ENCODE measurements at places on chromosomes 16 and 17.

GRCh38 chr17:37450112-37450511 is 39.6 kb upstream of the DUSP14 start:
- DNase-seq: no peak

DNA sequence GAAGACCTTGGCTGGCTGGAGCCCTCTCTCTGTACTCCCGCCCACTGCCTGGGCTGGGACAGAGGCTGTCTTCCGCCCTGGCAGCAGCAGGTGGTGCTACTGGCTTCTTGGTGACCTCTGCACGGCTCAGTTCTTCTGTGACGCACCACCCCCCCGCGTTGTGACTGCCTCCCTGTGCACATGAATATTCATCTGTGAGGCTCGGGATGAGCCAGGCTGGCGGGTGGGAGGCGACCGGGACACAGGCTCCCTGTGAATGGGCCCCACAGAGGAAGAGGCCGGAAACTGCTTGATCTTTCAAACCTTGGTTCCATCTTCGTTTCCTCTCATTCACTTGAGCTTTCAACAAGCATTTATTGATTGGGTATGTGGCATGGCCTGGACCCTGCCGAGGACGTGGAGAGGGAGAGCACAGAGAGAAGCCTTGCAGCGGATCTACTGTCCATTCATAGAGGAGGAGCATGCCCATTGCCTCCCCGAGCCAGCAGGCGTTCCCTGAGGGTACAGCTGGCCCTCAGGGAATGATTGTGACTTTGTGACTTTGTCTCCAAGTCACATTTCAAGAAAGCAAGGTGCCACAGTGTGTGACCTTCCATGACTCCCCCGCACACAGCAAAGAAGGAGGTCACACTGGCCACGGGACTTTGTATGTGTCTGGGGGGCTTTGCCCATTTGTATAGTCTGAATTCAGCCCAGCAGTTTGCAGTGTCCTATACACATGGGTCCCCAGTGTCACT is 45.0 kb downstream of the B9D1 start:
- no peak for DNase-seq

DNA sequence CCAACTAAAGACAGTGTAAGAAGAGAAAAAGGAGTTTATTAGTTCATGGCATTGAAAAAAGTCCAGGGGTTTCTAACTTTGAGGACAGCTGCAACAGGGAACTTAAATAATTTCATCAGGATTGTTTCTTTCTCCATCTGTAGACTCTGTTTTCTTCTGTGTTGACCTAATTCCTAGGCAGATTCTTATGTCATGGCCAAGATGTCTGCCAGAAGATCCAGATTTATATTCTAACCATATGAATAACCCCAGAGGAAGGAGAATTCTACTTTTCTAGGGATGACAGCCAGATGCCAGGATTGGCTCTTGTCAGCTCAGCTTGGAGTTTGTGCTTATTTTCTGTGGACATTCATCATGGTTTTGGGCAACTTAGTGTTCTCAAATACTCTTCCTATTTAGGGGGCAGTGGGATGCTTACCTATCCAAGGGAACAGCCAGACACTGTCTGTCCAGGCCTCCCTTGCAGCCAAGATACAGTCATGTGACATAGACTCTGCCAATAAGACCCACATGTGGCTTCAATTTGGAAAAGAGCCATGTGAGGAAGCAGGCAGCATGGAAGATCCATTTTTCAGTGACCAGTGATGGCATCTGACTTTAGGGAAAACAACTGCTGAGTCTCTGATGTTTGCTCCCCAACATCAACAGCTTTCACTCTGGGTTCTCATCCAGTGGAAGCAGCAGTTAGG is 18.2 kb downstream of the PCTP start:
- DNase-seq: no peak

DNA sequence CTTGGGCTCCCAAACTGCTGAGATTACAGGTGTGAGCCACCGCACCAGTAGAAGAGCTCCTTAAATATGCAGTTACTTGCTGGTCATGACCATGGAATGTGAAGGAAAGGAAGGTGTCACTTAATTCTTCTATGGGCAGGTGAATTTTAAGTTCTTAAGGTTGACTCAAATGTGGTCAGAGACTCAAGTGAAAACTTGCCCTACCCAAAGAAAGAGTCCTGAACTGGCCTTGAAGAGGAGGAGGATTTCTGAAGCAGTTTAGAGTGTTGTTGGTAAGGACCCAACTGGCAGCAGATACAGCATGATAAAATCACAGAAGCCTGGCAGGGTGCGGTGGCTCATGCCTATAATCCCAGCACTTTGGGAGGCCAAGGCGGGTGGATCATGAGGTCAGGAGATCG is 29.4 kb downstream of the CHD9 start:
- DNase-seq: no peak

- DNase-seq: no peak
Observed at GRCh38 chr17:17876959-17877528, 40.3 kb upstream of the SREBF1 start.

- DNase-seq: no peak
Observed at GRCh38 chr17:42182927-42183734, 2.1 kb downstream of the HCRT start.

DNA sequence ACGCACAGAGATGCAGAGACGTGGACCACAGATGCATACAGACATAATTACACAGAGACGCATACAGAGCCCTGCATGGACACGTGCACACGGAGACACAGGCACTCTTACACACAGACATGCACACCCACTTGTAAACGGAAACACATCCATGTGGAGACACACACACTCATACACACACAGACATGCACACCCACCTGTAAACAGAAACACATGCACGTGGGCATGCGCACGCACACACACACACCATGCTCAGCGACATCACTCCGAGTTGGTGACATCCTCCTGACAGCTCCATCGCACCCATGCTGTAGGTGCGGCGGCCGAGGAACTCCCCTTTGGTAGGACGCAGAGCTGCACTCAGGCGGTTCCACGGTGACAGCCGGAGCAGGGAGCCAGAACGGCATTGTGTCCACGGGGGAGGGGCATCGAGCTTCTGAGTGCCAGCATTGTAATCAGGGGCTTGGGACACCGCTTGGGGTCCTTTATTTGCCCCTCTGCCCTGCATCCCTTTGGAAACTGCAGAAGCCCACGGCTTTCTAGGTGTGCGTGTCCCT is 233.5 kb downstream of the RBFOX3 start:
- DNase-seq: no peak

GRCh38 chr16:66924527-66925321 is 611 bp downstream of the RRAD start:
- no peak for DNase-seq

DNA sequence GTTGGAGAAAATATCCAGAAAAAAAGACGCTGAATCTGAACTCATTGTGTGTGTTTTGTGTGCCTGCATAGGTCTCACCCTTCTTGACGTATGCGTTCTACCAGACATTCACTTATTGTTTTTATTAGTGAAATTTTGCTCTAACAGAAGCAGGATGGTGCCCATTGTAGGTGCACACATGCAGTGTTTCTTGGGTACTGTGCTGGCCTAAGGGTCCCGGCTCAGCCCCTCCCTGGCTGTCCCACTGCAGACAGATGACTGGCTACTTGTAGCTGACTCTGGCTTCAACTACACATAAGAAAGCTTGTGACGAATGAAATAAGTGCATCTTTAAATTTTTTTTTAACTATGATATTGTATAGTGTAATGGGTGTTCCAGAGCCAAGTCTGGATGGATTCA is 227.0 kb downstream of the CBLN1 start:
- no peak for DNase-seq

DNA sequence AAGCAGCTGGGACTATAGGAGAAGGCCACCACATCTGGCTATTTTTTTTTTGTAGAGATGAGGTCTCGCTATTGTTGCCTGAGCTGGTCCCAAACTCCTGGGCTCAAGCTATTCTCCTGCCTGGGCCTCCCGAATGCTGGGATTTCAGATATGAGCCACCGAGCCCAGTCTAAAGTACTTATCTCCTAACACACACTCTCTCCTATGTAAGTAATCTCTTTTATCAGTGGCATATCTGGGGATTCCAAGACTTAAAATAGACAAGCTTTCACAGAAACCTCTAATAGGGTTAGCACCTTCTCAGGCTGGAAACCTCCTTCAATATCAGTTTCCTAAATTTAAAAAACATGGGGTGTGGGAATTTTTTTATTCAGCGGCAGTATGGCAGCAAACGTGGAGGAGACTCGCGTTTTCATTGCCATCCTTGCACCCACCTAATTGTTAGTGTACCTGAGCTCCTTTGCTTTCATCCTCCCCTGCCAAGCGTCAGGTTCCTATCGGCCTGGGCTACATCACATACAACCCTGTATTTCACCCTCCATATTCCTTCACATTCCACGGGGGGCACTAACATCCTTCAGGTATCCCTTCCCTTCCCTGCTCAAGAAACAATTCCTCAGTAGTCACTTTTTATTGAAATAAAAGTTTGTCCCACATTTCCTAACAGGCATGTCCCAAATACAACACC is 1.1 kb downstream of the EZH1 start:
- no peak for DNase-seq

DNA sequence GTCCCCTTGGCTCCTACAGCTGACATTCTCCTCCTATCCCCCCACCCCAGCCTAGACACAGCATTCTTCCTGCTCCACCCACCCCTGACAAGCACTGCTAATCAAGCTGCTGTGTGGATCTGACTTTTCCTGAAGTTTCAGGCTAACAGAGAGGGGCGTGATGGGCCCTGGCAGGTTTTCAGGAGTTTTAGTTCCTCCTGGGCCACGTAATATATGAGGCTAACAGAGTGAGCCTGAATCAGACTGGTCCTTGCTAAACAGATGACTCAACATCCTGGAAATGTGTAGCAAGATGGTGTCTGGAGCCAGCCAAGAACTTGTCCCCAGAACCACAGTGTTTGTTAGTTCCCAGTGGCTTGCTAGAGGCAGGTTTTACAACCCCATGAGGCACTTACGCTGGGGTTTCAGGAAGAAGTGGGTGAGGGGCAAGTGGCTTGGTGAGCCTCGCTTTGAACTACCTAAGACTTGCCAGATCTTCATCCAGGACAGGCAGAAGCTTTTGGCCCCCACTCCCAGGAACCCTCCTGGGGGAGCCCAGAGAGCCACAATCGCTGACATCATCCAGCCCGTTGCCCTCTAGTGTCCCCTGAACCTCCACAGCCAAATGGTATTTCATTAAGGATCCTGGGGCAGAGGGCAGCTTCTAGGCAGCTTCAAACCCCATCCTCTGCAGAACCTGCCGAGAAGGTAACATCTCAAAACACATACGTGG is 15.9 kb downstream of the TMEM92 start:
- DNase-seq: peak; percentile 10

DNA sequence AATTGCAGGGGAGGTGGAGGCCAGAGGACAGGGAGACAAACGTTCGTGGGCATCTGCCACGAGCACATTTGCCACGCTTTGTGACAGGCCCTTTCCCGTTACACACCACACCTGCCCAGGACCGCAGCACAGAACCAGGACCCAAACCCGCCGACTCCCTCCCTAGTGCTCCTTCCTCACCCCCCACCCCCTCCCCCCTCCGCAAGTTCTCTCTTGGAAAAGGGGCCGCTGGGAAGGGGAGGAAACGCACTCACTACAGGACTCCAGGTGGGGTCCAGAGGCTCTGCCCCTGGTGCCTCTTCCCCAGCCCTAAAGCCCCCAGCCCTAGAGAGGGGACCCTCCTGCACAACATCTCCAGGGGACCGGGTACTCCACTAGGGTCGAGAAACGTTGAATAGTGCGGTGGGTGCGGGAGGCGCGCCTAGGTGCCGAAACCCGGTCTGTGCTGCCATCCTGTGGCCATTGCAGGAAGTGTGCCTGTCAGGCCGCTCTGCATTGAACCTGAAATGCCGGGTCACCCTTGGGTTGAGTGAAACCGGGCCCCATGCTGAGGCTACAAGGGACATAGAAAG is 21.9 kb upstream of the EIF1 start:
- DNase-seq: peak; percentile 82

DNA sequence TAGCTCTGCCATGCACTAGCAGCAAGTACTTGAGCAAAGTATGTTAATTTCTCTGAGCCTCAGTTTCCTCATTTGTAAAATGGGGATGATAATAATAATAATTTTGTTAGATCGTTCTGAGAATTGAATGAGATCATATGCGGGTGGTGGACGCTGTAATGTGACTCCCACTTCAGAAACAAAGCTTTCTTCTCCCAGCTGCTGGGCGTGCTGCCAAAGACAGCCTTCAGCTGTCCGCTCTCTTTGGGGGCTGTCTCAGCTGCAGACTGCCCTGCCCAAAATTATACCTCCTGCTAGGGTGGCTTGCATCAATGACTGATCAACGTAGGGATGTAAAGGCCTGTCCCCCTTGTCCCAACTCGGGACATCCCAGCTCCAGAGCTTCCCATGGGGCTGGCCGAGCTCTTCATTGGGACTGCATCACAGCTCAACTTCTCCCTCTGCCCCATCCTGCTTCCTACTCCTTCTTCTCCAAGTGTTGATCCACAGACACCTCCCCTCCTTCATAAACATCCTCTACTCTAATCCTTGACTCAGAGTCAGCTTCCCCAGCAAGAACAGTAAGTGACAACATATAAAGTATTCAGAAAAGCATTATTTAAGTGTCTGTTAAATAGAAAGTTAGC is 30.7 kb upstream of the CDH5 start:
- DNase-seq: no peak

DNA sequence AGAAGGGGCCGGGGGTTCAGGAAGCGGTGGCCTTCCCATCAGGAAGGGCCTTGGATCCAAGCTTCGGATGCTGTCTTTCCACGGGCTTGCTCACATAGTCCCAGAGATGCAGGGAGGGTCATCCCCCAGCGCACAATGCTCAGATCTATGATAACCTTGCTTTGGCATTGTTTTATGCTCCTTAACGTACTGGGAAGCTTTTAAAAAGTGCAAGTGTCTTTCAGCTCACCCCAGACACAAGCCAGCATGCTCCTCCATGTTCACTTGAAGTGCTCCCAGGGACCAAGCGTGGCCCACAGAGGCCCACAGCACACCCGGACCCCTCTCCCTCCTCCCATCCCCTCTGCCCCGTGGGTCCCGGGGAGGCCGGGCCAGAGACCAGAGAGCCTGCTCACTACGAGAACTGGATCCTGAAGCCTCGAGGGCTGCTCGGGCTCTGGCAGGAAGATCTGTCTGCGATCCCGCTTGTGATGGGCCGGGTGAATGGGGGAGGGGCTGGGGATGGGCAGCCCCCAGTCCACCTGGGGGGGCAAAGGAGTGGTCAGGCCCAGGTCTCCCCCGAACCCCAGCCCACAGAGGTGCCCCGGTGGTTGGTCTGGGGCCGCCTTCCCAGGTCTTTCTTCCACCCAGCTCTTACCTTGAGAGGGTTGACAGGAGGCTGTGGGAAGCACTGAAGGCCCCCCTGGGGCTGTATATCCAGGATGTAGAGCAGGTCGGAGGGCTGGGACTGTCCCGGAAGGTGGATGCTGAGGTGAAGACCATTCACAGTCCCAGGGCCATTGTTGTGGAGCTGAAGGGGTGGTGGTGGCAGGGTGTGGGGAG is 11.8 kb upstream of the FAM171A2 start:
- no peak for DNase-seq

GRCh38 chr16:85780281-85780680 is 19.1 kb downstream of the EMC8 start:
- no peak for DNase-seq
